ENCODE measurements at places on chromosomes 4 and X. TPM values are rescaled to one million over a fixed set of nuclear protein-coding genes. Genes with fewer than 3 reads are reported as not detected.

GRCh38 chr4:182126096-182126495 lies 117.1 kb upstream of the TENM3 start:
- no peak for DNase-seq

GRCh38 chrX:94252211-94252610 lies 578.2 kb downstream of the FAM133A start:
- no peak for DNase-seq

- no peak for DNase-seq
Observed at GRCh38 chr4:4858527-4859324, 739 bp upstream of the MSX1 start.

DNA sequence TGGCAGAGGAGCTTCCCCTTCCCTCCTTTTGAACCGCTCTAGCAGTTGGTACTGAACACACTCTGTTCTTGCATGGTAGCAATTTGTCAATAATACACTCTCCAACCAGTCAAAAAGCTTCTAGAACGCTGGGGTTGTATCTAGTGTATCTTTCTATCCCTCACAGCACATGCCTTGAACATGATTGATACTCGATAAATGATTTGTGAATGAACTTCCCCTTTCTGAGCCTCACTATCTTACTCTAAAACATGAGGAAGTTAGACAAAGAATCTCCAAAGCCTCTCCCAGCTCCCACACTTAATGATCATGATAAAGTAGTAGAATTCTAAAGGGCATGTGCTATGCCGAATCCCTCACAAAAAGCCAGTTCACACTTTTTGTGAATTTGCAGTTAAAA lies 64.4 kb downstream of the DLG3 start:
- no peak for DNase-seq

DNA sequence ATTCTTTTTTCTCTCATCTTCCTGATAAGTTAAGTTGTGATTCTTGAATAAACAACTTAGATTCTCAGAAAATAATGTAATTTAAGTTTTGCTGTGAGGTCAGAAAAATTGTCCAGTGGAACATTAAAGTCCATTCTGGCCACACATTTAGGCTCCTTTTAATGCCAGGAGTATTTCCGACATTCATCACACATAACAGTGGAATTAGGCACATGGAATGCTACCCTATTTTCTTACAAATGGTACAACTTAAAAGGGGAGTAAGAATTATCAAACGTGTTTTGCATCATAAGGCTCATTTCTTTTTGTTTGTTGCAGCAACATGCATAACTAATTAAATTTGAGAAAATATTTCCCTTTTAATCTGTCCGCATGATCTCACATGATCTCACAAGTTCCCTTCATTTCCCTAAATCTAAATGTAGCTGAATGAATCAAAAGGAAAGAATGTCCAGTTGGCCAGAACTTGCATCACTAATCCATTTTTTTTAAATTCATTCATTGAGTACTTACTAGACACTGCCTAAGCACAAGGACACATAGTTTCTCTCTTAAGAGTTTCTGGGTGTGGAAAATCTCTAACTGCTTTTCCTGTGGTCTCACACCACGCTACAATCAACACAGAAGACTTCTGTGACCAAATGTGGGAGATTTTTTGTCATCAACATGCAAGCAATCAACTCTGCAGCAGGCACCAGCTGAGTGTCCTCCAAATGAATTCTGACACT lies 22.0 kb downstream of the SPARCL1 start:
- DNase-seq: no peak

- DNase-seq: no peak
Observed at GRCh38 chrX:8939322-8939721, 94.6 kb downstream of the FAM9B start.

GRCh38 chr4:1864076-1865008 lies 6.9 kb upstream of the NSD2 start:
- no peak for DNase-seq

DNA sequence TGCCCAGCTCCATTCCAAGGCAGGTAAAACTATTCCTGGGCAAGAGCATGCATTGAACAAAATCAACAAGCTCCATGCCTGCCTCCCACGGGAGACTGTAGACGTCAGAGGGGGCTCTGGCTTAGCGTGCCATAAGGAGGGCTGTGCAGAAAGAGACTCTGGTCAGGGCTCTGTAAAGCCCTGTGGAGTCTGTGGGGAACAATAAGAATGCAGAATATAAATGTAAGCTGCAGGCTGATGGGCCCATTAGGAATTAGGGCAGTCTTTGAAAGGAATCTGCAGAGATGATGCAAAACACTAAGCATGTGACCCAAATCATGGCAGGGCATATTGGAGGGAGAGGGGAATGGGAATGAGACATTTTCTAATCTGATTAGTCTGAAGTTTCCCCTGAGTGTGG lies 170.3 kb downstream of the EFHC2 start:
- no peak for DNase-seq

DNA sequence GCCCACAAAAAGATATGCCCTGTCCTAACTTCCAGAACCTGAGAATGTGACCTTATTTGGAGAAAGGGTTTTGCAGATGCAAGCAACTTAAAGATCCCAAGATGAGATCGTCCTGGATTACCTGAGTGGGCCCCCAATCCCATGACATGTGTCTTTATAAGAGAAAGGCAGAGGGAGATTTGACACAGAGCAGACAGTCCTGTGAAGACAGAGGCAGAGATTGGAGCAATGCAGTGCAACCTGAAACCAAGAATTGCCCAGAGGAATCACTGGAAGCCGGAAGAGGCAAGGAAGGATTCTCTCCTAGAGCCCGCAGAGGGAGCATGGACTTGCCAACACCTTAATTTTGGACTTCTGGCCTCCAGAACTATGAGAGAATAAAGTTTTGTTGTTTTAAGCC lies 171.5 kb downstream of the SMIM20 start:
- DNase-seq: no peak

GLUD2 gene
- 0.23 TPM for total RNA-seq

GRCh38 chr4:184596617-184597185 lies 52.5 kb downstream of the CASP3 start:
- peak; percentile 25 for DNase-seq

- no peak for DNase-seq
Observed at GRCh38 chr4:147548256-147548655, 67.4 kb downstream of the EDNRA start.

GRCh38 chrX:1449036-1449822 lies 3.5 kb downstream of the ASMTL start:
- no peak for DNase-seq

DNA sequence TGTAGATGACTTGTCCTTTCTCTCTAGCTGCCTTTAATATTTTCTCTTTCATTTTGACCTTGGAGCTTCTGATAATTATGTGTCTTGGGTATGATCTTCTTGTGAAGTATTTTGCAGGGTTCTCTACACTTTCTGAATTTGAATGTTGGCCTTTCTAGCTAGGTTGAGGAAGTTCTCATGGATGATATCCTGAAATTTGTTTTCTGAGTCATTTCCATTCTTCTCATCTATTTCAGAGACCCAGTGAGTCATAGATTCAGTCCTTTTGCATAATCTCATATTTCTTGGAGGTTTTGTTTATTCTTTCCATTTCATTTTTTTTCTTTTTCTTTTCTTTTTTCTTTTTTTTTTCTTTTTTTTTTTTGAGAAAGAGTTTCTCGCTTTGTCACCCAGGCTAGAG lies 585.7 kb upstream of the PABPC4L start:
- DNase-seq: no peak

DNA sequence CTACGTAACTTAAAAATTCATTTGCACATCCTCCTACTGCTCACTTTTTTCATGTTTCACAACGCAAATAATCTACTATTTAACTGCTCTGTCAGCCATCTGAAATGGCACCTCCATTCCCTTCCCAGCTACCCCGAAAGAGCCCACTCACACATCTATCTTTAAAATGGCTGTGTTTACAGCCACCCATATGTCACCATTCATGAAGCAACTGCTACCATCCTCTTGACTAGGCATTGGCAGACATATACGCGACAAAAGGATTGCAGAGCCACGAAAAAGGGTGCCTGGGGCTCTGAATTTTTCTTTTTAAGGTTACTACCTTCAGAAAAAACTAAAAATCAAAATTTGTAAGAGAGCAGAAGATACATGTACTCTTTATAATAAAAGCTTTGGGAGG lies 11.5 kb downstream of the SH3RF1 start:
- no peak for DNase-seq

GRCh38 chr4:14095831-14096230 lies 468.3 kb upstream of the BOD1L1 start:
- DNase-seq: no peak

LAGE3 gene
- total RNA-seq: 122 TPM

GRCh38 chr4:85520765-85521749 lies 46.1 kb downstream of the ARHGAP24 start:
- DNase-seq: no peak

DNA sequence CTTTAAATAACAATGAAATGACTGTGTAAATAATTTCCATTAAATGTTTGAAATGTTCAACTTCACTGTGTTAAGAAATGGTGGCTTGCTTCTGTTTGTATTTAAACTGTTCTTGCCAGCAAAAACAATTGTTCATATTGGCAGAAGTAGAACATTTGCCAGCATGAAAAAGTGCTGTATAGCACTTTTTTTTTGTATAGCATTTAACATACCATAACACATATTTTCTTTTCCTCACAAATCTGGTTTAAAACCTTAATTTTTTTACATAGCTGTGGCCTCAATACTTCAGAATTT lies 94.1 kb downstream of the COX18 start:
- no peak for DNase-seq

SSX2B gene
- not detected for total RNA-seq

STOX2 gene
- total RNA-seq: not detected

- peak; percentile 86 for DNase-seq
Observed at GRCh38 chr4:80365928-80366327, 30.4 kb downstream of the CFAP299 start.

MAGEE2 gene
- not detected for total RNA-seq

All from HT-29 (cell line).